HEK293T (cell line): ENCODE measurements at places on chromosomes 5 and 9.

GRCh38 chr9:135356021-135356420 lies 123.6 kb upstream of the PPP1R26 start:
- DNase-seq = no peak

DNA sequence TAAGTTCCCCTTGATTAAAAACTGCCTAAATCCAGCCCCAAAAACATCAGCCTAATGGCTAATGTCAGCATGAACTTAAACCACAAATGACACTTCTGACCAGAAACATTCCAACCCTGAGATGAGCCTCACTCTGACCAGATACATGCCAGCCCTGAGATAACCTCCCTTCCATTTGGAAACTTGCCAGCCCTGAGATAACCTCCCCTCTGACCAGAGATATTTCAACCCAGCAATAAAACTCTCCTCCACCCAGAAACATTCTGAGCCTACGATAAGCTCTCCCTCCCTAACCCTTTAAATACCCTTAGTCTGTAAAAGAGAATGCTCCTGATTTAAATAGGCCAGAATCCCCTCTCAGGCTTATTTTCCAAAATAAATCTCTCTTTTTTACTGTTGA lies 1035.7 kb upstream of the NUDT12 start:
- DNase-seq = no peak

GRCh38 chr5:75337366-75338021 lies 474 bp downstream of the HMGCR start:
- DNase-seq = peak; percentile 17

- peak; percentile 55 for DNase-seq
These were observed 4.5 kb downstream of the RNF208 start for GRCh38 chr9:137217276-137218211.

DNA sequence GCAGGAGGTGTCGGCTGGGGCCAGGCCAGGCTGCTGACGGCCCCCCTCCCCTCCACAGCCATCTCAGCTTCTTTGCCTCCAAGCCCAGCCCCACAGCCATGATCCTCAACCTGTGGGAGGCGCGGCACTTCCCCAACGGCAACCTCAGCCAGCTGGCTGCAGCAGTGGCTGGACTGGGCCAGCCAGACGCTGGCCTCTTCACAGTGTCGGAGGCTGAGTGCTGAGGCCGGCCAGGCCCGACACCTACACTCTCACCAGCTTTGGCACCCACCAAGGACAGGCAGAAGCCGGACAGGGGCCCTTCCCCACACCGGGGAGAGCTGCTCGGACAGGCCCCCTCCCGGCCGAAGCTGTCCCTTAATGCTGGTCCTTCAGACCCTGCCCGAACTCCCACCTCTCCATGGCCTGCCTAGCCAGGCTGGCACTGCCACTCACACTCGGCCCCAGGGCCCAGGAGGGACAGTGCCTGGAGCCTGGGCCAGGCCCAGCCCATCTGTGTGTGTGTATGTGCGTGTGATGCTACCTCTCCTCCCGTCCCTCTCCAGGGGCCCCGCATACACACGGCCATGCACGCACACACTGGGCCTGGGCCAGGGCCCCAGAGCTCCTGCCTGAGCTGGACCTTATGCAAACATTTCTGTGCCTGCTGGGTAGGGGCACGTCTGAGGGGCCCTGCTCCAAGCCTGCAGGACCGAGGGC lies 19.3 kb downstream of the HK3 start:
- no peak for DNase-seq

DNA sequence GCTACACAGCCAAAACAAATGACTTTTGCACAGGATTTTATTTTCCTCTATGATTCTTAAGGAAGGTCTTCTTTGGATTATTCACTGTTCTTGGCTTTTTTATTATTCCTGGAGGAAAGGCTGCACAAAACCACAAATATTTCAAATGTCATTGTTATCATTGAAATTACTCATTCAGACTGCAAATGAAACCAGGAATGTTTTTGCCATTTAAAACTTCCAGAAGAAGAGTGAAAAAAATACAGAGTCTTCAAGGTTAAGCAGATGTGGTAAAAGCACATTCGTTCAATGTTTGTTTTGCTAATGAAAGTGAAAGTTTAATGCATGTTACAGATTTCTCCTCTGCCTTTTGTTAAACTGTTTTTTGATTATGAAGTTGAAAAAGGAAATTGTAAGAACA lies 238.2 kb downstream of the TLE4 start:
- DNase-seq = no peak

- peak; percentile 86 for DNase-seq
These were observed 2.8 kb upstream of the RACK1 start for GRCh38 chr5:181246276-181247049.

DNA sequence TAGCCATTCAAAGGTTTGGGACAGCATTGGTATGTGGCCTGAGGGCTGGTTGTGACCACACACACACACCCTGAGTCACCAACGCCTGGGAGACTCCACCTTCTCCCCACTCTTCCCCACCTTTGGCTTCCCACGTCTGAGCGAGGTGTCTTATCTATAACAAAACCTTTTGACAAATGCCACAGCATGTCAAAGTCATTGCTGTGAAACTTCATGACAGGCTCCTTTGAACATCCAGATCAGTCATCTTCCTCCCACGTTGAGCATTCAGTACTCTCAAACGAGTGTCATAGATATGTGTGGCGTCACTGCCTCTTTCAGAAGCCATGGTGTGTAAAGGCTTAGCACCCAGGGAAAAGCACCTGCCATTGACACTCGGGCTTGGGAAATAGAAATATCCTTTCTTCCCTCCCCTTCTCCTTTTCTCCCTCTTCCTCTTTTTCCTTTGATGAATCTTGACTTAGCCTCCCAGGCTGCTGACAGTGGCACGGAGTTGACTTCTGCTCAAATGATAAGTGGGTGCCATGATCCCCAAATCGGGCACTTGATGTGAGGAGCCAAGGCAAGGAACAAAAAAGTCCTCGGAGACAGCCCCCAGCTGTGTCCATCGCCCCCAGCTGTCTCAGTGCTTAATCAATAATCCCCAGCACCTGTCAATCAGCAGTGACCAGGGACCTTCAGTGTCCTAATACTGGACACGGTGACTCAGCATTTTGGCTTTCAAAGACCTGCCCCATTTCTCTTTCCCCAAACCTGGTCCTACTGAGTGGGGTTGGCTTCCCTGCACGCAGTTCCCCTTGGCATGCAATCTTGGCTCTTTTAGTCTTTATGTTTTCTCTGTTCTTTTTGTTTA lies 114.8 kb downstream of the FGF18 start:
- no peak for DNase-seq

DNA sequence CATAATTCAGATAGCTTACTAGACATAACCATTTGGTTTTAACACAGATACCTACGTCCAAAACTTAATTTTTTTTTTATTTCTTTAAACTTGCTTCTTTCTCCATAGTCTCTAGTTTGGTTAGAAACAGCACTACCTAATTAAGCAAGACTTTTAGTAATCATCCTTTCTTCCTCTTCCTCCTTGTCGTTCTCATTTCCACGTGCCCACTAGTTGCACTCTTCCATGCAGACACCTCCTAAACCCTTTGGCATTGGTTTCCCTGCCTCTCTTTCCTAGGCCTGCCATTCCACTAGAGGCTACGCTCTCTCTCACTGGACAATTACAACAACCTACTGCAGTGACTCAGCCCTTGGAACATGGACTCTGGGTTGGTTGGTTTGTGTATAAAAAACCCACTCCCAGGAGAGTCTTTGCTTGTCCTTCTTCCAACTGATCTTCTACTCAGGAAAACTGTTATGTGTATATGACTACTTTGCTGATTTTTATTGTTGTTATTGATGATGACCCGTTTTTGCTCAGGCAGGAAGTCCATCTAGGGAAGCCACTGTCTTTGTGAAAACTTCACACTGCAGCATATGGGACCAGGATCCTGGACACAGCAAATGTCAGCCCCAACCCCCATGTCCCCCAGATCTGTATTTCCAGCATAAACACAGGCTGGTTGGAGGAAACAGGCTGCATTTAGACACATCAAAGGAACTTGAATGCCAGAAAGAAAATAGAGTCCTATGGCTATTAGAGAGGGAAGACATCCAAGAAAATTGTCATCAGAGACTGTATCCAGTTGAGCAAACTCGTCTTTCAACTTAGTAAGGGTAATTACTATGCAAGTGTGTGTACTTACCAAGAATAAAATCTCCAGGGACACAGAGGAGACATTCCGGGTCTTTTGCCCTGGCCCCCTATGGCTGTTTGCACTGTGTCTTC lies 503.2 kb downstream of the GADD45G start:
- DNase-seq = no peak

- DNase-seq = no peak
These were observed 12.9 kb downstream of the TAS2R1 start for GRCh38 chr5:9617221-9617620.

- no peak for DNase-seq
These were observed 12.0 kb downstream of the IRX1 start for GRCh38 chr5:3607541-3608181.

GRCh38 chr5:116487045-116487444 lies 87.6 kb downstream of the SEMA6A start:
- no peak for DNase-seq

DNA sequence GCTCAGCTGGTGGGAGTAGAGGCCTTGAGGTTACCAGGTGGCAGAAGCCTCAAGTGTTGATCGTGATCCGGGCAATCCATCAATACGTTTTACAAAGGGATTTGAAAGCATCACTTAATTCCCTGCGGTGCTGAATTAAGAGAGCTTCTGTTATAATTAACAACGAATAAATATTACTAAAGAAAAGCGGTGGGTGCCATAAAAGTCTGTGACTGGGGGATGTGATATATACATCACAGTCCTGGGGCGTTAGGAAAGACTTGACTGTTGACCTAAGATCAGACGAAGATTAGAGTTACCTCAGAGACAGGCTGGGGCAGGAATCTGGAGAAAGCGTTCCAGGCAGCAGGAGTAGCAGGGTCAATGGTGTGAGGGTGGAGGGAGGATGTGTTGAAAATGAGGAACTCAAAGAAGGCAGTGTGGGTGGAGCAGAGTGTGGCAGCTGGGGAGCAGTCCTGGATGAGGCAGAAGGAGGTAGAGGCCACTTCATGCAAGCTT lies 6.7 kb upstream of the C5orf63 start:
- no peak for DNase-seq

DNA sequence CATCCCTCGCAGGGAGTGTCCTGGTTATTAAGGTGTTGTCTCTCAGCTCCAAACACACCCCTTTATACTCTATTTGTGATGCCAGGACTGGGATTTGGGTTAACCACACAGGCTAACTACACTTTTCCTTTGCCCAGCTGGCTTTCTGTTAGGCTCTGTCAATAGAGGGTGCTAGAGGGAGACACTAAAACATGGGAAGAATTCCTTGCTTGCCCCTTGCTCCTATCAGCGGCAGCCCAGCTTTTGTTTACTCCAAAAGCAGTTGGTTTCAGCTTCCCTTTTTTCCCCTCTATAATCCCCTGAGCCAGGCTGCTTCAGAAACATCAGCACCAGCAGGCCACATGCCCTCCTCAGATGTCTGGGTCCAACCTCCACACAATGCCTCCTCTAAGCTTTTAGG lies 297.1 kb downstream of the KCTD16 start:
- peak; percentile 40 for DNase-seq

DNA sequence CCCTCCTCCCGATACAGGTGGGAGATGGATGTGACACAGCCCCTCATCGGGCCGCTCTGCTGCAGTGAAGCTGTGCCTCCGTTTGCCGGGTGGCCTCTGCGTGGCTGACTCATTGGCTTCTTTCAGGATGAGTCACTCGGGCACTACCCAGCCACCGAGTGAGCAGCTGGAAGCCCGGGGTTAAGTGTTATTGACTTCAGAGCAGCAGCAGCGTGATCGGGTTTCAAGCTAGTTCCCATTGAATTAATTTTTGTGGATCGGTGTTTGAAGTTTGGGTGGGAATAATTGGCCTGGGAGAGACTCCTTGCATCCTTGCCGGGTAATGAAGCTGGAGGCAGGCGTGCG lies 266.4 kb upstream of the IRX4 start:
- DNase-seq = no peak

DNA sequence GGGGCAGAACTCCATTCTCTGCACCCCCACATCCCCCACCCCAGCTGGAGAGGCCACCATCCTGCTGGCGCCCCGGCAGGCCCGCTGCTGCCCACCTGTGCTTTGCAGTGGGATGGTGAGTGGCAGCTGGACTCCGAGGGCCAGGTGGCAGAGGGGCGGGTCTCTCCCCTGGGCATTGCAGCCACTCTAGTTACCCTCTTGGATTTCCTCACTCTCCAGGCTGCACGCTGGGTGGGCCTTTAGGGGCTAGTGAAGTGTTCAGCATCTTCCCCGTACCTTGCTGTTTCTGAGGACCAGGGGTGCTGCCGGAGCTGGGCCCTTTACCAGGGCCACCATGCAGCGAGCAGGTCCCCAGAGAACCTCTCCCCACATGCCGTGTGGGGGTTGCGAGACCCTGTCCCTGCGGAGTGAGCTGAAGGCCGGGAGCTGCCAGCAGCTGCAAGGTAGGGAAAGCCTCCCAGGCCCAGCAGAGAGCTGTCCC lies 88.4 kb upstream of the SH3PXD2B start:
- no peak for DNase-seq
